ENCODE measurements at places on chromosomes 1 and 21.

- DNase-seq, result no peak
Measured at GRCh38 chr1:177252877-177253276, 82.1 kb downstream of the BRINP2 start.

GRCh38 chr1:27037518-27037917 is 24.9 kb upstream of the TENT5B start:
- DNase-seq, result no peak

DNA sequence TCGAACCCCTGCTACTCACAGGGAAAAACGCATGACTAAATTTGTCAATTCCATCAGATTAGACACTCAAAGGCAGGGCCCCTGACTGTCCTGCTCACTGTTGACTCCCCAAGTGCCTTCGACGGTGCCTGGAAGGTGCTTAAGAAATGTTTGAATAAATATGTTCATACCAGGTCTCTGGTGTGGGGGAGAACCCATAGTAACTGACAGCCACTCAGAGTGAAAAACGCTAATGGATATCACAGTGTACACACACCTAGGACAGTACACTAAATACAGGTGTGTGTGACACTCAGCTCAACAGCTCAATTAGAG is 39.7 kb upstream of the WASF2 start:
- no peak for DNase-seq

DNA sequence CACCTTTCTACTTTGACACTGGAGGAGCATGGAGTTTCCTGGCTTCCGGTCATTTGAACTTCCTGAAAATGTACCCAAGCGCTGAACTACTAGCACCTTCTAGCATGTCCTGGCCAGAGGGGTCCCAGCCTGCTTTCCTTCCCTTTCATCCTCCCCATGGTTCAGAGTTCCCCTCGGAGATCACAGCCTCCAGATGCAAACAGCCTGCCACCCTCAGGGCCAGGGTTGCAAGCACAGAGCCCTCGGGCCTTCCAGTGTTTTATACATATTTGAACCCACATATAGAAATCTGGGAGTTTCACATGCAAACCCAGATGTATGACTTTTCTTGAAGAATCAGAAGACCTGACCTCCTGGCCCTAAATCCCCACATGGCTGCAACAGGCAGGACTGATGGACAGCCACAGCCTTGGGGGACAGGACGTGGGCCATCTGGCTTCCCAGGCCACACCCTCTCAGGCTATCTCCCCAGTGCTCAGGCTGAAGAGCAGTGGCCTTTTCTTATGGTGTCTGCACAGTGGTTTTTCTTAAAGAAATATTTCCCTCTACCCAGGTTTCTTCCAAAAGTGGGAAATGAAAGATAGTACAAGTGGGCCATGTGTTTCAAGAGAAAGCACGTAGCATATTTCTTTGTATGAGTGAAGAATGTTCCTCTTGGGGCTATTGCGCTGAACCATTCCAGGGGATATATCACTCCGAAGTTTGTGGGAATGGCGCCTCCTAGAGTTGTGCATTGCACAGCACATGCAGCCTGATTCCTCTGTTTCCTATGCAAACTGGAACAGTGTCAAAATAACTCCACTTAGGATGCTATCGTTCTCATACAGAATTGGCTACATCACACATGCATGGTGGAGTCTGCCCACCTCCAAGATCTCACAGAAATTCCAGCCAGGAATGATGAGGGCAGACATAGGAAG is 232.0 kb upstream of the VAMP3 start:
- peak; percentile 69 for DNase-seq

- DNase-seq, result peak; percentile 96
Measured at GRCh38 chr1:36203554-36204346, 20.5 kb upstream of the THRAP3 start.

DNA sequence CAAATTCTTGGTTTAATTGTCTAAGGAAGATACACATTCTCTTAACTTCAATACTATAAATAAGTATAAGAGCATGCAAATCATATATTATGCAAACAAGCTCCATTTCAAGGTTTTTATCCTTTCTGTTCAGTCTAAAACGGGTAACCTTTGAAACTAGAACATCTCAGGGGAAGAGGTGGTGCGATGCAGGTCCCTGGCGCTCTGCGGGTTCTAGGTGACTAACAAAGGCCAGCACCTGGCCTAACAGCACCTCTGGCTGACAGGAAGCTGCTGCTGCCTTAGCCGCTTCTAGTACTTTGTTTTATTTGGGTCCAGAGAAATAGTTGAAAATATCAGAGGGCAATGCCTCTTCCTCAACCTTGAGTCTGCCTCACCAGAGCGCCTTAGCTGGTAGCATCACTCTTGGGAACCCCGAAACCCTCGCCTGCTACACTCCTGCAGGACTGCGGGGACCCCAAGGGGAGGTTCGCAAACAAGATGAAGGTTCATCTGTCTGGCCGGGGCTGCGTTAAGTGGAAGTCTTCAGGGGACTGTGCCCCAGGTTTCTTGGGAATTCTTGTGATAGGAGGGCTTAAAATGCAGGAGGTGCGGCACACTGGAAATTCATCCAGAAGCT is 45.5 kb downstream of the PRDM15 start:
- no peak for DNase-seq

DNA sequence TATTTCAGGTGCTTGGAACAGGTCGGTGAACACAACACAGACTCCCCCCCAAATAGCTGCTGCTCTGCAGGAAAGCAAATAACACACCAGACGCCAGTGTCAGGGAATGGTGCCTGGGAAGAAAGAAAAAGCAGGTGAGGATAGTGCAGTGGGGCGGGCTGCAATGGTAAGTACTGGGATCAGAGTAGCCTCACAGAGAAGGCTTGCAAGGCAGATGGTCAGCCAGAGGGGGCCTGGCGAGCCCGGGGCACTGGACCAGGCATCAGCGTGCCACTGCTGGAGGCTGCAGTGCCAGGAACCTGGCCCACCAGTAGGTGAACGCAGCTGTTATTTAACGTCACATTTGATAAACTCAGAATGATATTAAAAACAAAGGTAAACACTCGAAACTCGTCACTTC is 60.0 kb downstream of the POFUT2 start:
- DNase-seq, result peak; percentile 68

- peak; percentile 72 for DNase-seq
Measured at GRCh38 chr1:179166663-179167417, 62.6 kb downstream of the ABL2 start.

DNA sequence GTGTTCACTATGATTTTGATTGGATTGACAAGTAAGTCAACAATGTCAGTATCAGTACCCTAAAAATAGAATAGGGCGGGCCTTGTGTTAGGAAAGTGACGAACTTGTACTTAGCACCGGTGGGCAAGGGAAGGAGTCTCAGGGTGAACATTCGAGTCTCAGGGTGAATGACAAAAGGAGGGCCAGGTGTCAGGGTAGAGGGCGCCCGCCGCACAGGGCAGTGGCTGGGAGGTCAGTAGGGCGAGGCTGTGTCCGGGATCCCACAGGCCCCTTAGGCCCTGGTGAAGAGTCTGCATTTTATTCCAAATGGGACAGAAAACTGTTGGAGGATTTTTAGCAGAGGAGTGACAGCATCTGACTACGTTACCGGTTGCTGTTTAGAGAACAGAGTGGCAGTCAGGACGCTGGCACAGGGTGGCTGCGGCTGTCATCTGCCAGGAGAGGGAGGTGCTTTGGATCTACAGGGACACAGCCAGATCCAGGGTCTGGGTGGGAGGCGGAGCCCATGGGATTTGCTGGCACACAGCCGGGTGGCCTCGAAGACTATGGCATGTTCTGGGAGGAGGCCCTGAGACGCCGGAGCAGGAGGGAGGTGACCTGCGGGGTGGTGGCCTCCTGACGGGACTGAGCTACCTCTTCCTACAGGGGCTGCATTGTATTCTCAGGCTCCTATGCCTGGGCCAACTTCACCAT is 11.0 kb downstream of the AGTRAP start:
- DNase-seq, result no peak

DNA sequence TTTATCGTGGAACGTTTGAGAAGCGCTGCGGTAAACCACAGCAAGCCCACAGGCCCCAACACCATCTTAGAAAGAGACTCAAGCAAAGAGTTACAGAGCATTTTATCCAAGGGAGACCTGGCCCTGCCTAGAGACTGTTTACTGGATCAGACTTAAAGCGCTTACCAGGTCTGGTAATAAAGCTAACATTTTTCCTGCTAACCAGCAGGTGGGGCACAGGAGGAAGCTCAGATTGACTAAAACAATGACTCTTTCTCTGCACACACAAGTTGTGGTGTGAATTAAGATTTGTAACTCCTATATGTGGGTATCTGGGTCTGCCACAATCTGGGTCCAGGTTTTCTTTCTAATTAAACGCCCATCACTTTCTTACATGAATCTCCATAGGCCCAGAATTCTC is 136.5 kb upstream of the ETS2 start:
- DNase-seq, result peak; percentile 6

DNA sequence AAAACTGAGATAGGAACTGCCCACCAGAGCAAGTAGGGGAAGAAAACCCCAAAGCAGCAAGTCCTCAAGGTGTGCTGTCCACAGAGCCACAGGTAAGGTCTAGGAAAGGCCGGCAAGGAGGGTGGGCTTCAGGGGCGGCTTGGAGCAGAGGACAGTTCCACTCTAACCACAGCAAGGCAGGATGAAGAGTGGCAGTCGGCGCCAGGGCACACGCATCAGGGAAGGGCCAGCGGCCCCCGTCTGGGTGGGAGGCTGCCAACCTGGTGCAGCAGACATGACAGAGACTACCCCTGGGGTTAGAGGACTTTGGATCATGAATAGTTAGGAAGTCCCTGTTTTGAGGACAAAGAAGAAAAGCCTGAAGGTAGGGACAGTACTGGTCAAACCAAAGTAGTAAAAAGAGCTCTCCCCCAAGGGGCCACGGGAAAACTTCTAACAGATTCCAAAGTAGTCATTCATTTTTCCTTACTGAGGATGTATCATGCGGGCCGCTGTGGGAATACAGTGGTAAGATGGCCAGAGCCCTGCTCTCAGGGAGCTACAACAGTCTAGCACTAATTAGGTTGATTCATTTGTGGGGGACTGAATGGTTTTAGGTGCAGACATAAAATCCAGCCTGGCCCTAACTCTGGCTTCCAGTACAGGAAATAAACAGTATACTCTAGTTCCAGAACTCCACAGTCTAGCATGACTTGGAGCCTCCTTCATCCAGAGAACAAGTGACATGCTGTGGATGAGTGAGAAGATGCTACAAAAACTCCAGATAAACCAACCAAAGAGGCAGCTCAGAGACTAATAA is 3.5 kb upstream of the RAP1GAP start:
- DNase-seq, result no peak

DNA sequence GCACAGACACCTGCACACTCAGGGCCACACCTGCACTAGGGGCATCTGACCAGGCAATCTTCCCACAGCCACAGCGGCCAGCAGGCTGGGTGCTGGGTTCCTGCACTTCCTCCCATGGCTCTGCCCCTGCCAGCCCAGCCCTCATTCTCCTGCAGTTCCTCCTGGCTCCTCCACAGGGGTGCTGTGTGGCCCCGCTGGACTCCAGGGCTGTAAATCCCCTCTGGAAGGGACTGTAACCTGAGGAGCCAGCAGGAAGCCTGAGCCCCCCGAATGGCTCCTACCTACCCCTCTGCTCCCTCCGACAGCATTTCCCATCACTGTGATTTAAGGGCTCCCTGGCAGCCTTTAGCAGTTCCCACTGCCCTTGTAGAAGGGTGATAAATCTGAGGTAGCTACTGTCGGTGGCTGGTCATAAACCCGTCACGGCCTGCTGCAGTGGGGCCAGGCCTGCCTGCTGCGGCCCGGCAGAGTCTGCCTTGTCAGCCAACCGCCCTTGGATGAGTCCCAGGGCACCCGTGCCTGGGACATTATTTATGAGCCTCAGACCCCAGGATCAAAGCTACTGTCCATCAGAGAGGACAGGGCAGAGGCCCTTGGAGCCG is 8.8 kb downstream of the UBL4B start:
- no peak for DNase-seq

- DNase-seq, result no peak
Measured at GRCh38 chr1:78387201-78387600, 103.6 kb upstream of the PTGFR start.

Data from myocyte (in vitro differentiated cells).